EH (cell line): ENCODE measurements at places on chromosomes 6 and 20.

- DNase-seq: no peak
Observed at GRCh38 chr20:64052987-64053840, 3.8 kb upstream of the SOX18 start.

GRCh38 chr6:7402716-7403115 is 13.1 kb downstream of the RIOK1 start:
- no peak for DNase-seq

DNA sequence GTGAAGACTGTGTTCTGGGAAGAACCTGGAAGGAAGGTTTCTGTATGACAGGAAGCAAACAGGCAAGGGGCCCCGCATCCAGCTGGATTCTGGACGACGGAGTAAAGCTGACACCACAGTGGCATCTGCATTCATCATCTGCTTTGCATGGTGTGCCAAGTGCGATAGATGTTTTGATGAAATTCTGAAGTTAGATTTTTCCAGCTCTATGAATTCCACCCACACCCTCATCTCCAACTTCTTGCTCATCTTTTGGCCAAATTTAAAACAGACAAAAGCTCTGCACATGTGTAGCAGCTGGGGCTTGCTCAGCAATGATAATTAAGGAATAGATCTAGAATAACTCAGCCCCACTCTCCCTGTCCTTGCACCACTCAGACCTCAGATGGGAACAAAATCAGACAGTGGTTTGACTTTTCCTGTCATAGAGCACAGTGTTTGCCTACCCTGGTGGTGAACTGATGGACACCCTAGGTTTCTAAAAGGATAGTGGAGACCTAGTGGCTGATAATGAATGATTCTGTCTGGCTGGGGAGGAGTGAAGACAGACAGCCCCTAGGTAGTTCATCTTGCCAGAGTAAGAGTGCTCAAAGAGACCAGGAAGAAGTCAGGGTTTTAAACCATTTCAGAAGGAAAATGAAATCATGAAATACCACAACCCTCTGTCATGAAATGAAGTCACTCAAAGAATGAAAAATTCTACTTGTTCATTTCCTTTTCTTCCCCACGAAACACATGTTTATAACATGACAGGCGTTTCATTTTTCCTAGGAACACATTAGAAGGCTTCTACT is 85.8 kb downstream of the BCAS1 start:
- DNase-seq: peak; percentile 7

DNA sequence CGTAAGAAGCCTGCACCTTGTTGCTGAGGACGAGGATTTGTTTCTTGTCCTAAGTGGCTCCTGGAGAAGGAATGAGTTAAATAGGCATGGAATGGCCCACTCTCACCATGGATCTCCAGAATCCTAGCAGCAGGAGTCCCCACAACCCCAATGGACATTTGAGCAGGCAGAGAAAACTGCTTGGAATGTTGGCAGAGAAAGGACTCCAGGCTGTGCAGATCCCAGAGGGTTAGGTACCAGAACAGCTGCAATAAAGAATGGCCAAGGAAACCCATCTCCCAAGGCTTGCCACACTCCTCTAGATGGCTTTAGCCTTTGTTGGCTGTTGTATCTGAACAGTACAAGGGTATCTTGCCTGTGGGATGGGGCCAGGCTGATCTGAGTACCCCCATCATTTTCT is 1415.7 kb upstream of the ADGRB3 start:
- DNase-seq: no peak

GRCh38 chr6:108294297-108294726 is 542 bp upstream of the AFG1L start:
- no peak for DNase-seq

DNA sequence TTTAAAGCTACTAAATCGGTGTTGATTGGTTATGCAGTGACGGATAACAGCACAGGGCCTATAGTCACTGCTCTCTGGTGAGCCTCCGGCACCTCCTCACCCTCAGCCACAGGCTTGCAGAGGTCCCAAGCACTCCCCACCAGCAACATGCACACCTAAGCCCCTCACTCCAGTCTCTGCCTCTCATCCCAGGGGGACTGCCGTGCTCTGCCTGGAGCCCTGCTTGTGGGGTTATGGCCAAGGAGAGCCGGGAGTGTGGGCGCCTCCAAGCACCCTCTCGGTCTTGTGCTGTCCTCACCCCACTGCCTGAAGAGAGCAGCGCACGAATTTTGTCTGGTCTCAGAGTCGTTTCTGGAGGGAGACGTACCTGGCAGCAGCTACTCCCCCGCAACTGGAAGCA is 6.8 kb upstream of the EEF1A2 start:
- no peak for DNase-seq
